ENCODE measurements at places on chromosomes 16 and 17.

DNA sequence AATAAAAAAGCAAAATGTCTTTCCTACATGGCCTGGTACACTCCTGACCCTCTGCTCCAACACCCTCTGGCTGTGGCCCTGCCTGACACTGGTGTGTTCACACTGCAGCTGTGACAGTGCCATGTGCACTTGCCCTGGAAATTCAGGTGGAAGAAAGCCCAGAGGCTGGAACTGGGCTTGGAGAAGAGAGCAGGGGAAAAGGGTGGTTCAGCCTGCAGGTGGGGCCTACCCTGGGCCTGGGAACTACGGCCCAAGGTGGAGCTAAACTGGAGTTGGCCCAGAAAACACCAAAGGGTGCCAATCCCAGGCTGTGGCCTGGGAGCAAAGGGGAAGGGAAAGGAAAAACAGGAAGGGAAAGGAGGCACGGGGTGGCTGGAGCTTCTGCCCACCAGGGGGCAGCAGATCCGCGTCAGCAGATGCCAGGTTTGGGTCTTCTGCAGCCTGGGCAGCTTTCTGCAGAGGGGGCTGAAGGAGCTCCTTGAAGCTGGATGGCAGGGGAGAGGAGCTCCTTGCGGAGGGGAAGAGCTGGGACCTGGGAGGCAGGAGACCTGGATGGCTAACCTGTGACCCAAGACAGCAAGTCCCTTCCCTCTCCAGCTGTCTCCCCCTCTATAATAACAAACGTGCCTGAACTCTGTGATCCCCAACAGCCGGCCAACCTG, 15.4 kb upstream of the CTCF start:
- peak; percentile 80 for DNase-seq

GRCh38 chr16:48864055-48864454, 254.1 kb upstream of the N4BP1 start:
- DNase-seq = no peak

DNA sequence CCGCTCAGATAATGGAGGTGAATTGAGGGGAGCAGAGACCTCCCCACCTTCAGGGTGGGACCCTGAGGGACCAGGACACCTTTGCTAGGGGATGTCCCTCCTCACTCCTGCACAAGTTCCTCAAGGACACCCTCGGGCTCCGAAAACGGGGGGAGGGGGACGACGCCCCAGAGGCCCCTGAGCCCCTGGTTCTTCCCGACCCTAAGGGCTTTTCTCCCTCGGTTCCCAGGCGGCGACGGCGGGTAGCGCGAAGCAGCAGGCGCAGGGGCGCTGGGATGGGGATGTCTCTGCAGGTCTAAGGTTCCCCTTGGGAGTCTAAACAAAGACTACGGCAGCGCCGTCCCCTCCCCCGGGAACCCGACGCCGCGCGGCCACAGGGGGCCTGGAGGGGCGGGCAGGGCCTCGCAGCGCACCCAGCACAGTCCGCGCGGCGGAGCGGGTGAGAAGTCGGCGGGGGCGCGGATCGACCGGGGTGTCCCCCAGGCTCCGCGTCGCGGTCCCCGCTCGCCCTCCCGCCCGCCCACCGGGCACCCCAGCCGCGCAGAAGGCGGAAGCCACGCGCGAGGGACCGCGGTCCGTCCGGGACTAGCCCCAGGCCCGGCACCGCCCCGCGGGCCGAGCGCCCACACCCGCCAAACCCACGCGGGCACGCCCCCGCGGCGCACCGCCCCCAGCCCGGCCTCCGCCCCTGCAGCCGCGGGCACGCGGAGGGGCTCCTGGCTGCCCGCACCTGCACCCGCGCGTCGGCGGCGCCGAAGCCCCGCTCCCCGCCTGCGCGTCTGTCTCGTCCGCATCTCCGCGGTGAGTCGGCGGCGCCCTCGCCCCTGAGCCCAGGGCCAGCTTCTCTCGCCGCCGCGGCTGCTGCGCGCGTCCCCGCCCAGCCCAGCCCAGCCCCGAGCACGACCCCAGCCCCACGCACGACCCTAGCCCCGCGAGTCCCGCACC, 36.7 kb upstream of the NDRG4 start:
- DNase-seq = no peak

GRCh38 chr16:617855-618254, 12.9 kb upstream of the WFIKKN1 start:
- no peak for DNase-seq

DNA sequence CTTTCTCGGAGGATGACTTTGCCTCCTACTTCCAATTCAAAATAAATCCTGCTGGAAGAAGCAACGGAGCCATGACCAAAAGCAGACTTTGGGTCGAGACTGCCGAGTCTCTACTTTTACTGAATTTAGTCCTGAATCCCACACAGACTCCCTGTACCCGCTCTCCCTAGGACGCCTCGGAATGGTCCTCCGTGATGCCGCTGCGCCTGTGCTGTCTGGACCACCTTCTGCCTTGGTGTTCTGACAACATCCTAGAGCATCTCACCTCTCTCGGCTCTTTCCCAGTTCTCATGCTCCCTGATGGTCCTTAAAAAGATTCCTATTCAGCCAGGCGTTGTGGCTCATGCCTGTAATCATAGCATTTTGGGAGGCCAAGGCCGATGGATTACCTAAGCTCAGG, 181.1 kb upstream of the HSBP1 start:
- DNase-seq = no peak

- DNase-seq = no peak
These were observed 15.5 kb upstream of the TIMP2 start for GRCh38 chr17:78940708-78941107.

GRCh38 chr16:2004795-2005517, 4.7 kb downstream of the ZNF598 start:
- no peak for DNase-seq

- no peak for DNase-seq
These were observed 541 bp downstream of the ZNF18 start for GRCh38 chr17:11996722-11997146.

GRCh38 chr17:33024688-33025486, 33.2 kb downstream of the SPACA3 start:
- no peak for DNase-seq

- DNase-seq = no peak
These were observed 127.8 kb downstream of the OR1D5 start for GRCh38 chr17:2935632-2936031.

DNA sequence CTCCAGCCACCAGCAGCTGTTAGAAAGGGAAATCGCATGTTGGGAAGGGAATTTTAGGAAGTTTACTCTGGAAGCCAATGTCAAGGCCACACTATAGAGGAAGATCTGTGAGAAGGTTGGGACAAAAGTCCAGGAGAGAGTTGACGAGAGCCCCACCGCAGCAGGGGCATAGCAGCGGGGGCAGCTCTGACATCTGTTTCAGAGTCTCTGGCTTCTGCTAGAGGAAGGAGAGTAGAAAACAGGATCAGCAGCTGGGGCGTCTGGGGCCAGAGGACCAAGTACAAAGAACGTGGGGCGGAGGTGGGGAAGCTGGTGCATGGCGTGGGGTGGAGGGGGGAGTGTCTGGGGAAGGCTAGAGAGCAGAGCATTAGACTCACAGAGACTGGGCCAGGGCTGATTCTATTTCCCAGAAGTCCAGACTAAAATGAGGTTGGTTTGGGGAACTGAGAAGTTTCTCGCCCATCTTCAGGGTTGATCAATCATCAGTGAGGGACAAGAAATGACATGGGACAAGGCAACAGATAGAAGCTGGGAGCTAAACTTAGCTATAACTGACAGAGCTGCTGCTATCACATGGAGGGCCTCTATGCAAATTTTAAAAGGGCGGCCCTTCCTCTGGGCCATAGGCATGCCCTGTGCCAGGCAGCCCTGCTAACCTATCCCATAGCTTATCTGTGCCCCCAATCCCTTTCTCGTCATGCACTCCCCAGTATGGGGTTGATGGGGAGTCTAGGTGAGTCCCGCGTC, 1.2 kb downstream of the RABEP2 start:
- DNase-seq = no peak

- no peak for DNase-seq
These were observed 13.5 kb downstream of the CUEDC1 start for GRCh38 chr17:57941384-57942370.

GRCh38 chr16:57098188-57098841, 5.9 kb downstream of the CPNE2 start:
- DNase-seq = no peak

DNA sequence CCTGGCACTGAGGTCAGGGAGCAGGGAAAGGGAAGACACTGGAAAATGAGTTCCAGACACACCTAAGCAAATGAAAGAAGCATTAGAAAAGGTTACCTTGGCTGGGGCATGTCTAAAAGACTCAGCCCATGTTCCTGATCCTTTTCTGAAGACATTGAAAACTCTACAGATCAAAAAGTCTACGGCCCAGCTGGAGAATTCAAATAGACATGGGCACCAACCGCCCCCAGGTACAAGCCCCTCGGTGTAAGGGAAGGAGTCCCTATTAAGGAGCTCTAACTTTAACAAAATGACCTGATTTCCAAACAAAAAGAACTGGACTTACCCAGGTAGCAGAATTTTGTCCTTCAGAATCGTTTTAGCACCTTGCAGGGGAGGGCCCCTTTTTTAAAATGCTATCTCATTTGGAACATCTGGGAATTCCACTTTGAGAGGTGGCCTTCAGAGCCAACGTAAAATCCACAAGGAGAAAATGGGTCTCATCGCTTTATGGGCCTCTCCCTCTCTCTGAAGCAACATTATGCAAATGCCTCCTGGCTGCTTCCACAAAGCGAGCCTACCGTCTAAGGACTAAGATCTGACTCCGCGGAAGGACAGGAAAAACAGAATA, 43.6 kb upstream of the RBFOX3 start:
- DNase-seq = no peak
